CD4-positive, alpha-beta T cell treated with Interleukin-2 at 100 ng/mL for 4 hours (primary cell): ENCODE measurements at places on chromosomes 12 and 14.
A peak's percentile ranks its signal among the peaks of the same experiment; 100 is the strongest.

DNA sequence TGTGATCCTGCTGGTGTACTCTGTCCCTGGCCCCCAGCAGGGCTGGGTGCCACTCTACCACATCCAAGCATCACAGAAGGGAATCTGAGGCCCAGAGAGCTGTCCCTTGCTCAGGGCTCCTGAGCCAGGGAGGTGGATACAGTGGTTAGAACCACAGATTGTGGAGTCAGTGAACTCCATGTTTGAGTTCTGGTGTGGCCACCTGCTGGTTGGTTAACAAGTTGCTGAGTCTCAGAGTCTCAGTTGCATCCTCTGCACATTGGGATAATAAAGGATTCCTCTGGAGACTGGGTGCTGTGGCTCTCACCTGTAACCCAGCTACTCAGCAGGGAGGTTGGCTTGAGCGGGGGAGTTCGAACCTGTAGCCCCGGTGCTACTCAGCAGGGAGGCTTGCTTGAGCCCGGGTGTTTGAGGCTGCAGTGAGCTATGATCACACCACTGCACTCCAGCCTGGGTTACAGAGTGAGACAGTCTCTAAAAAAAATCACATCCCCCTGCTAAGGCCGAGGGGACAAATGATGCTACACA, 39.4 kb downstream of the MVK start:
- DNase-seq, result no peak

DNA sequence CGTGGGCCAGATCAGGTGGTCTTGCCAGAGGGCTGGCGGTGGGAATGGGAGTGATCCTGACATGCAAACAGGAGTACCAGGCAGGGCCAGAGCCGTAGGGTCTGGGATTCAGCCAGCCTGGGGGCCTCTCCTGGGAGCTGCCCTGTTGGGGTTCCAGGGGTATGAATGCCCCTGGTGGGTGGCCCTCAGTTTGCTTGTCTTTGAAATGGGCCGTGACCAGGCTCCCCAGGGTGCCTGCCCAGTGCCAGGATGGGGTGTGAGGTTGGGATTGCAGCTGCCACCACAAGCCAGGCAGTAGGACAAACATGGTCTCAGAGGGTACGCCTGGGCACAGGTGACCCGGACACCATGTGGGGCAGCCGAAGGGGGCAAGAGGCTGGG, 168.8 kb downstream of the KIF26A start:
- no peak for DNase-seq

DNA sequence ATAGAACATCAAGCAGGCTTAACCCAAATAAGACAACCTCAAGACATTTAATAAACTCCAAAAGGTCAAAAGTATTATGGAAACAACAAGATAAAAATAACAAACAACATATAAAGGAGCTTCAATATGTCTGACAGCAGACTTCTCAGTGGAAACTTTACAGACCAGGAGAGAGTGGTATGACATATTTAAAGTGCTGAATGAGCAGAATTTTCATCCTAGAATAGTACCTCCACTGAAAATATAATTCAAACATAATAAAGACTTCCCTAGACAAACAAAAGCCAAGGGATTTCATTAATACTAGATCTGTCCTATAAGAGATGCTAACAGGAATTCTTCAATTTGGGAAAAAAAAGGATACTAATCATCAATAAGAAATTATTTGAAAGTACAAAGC, 1005.0 kb downstream of the TMTC2 start:
- DNase-seq, result no peak

GRCh38 chr14:51581017-51581881, 70.5 kb upstream of the FRMD6 start:
- no peak for DNase-seq

DNA sequence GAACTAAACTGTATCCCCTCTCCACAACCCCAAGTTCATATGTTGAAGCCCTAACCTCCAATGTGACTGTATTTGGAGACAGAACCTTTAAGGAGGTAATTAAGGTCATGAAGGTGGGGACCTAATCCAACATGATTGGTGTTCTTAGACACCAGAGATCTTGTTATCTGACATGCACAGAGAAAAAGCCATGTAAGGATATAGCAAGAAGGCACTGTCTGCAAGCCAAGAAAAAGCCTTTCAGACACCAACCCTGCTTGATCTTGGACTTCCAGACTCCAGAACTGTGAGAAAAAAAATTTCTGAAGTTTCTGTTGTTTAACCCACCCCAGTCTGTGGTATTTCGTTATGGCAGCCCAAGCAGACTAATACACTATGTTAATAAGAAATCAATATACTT, 62.2 kb upstream of the CFL2 start:
- no peak for DNase-seq

GRCh38 chr14:24172261-24172860, 481 bp downstream of the REC8 start:
- no peak for DNase-seq

- no peak for DNase-seq
These were observed 169.1 kb upstream of the AVPR1A start for GRCh38 chr12:63319936-63320633.

GRCh38 chr12:43444940-43445564, 107.0 kb downstream of the ADAMTS20 start:
- peak; percentile 47 for DNase-seq

DNA sequence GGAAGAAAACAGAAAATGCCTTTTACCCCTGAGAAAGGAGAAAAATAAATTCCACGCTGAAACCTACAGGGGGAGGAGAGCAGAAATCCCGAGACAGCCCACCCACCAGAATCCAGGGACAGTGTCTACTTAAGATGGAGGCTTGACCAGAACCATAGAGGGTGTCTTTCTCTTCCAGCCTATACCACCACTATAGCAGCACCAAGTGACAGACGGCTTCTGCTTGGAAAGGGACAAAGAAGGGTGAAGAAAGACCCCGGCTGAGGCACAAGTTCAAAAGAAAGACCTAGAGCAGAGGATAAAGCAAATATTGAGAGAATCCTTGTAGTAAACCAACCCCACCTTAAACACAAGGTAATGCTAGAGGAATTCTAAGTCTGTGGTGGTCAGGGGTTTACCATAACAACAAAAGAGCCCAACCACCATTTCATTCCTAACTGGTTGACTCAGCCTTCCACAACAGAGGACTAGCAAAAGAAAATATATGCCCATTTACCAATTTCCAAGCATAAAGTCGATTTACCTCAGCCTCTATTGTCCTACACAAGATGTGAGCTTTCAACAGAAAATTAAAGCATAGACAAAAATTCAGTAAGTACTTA, 105.3 kb upstream of the FOXG1 start:
- DNase-seq, result no peak

DNA sequence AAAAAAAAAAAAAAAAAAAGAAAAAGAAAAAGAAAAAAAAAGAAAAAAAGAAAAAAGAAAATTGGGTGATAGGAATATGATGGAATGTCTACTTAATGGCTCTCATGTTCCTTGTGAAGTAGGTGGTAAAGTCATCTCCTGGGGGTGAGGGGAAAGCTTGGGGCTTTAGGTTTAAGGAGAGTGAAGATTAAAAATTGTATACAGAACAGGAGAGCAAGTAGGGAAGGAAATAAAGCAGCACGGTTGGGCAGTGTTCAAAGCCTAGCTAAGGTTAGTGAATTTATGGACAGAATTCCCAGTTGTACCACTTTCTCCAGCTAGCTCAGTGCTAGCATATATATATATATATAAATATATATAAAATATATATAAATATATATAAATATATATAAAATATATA, 40.0 kb upstream of the SLC2A13 start:
- DNase-seq, result no peak

DNA sequence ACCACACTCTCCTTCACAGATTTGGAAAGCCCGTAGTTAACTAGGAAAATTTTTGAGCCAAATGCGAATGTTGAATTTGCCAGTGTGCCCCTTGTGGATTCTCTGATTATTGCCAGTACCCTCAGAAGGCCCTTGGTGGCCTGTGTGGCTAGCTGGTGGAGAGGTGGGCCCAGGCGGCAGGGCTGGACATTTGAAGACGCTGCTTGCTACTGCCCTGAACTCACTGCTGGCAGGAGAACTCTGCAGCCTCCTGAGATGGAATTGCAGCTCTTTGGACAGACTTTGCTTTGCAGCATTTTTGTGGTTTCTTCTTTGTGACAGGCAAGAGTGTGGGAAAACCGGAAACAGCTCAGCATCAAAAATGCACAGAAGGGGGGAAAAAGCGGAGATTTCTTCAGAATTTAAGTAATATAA, 97.6 kb downstream of the TGFB3 start:
- no peak for DNase-seq

- DNase-seq, result no peak
These were observed 9.5 kb downstream of the CNTN1 start for GRCh38 chr12:40701756-40702155.

DNA sequence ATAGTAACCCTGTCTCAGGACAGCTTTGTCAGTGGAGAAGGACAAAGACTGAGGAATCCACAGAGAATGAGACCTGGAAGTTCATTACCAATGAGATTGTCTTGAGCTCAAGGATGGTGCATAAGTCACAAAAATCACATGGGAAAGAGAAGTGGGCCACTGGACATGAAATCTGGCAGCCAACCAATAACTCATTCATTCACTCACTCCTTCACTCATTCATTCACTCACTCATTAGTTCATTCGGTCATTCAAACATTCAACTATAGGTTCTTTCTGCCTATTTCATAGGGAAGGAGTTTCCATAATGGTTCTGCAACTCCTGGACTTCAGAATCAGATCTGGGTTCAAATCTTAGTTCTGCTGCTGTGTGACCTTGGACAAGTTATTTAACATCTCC, 18.2 kb upstream of the WSCD2 start:
- DNase-seq, result no peak

- no peak for DNase-seq
These were observed 102.8 kb downstream of the STXBP6 start for GRCh38 chr14:24947131-24947530.

DNA sequence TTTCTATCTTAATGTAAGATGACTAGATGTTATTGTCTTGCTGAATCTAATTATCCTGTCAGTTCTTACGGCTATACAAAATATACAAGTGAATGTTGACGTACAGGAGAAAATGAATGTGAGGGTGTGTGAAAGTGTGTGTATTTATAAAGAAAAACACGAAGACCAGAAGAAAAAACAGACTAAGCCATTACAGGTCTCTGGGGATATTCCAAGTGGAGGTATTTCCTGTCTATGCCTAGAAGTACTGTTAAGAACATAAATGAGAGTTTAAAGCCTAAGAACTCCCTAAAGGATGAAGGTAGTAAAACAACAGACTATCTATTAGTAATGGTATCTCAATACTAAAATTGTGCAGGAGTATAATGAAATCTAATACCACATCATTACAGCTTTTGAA, 7.6 kb downstream of the MDM1 start:
- DNase-seq, result no peak

GRCh38 chr14:36845356-36846012, 183.8 kb downstream of the PAX9 start:
- no peak for DNase-seq

- no peak for DNase-seq
These were observed 51.0 kb downstream of the PTGER2 start for GRCh38 chr14:52365071-52365470.

DNA sequence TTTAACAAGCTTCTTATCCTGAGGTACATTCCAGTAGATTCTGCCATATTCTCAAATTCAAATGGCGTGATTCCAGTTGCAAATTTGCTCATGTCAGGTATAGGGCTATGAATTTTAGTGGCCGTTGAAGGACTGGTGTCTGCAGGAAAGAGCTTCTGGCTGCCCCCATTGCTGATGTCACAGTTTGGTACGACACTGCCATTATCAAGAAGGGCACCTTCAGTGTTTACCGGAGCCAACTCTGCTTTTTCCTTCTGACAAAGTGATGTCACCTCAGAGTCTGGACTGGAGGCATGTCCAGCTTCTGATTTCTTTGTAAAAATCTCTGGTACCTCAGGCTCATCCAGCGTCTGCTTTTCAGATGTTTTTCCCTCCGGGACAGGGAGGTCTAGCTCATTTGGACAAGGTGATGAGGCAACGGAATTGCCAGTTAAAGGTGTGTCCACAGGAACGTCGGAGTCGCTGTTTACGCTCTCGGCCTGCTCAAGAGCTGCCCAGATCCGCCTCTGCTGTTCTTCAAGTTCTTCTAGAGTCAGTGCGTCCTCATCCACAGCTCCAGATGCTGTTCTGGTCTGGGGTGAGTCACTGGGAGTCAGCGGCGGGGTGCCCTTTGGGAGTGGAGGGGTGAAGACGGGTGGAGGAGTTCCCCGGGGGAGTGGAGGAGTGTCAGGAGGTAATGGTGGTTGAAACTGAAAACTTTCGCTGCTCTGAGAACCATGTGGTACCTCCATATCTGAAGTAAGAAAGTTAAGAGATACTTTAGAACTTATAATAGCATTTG, 27.0 kb downstream of the ZCCHC8 start:
- no peak for DNase-seq

DNA sequence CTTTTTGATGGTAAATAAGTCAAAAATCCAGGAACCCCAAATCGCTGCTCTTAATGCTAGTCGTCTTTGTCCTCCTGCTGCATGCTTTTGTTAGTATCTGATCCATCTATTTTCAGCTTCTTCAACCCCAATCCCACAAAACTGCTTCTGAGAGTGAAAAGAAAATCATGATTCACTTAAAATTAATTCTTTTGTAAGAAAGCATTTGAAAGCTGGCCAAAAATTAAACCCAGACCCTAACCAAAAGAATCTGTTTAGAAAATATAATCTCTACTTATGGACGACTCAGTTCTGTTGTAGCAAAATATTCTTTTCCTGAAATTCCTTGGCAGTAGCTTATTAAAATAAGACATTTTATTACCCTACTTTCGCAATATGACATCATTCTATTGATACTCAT, 443.6 kb upstream of the SYT1 start:
- DNase-seq, result no peak

DNA sequence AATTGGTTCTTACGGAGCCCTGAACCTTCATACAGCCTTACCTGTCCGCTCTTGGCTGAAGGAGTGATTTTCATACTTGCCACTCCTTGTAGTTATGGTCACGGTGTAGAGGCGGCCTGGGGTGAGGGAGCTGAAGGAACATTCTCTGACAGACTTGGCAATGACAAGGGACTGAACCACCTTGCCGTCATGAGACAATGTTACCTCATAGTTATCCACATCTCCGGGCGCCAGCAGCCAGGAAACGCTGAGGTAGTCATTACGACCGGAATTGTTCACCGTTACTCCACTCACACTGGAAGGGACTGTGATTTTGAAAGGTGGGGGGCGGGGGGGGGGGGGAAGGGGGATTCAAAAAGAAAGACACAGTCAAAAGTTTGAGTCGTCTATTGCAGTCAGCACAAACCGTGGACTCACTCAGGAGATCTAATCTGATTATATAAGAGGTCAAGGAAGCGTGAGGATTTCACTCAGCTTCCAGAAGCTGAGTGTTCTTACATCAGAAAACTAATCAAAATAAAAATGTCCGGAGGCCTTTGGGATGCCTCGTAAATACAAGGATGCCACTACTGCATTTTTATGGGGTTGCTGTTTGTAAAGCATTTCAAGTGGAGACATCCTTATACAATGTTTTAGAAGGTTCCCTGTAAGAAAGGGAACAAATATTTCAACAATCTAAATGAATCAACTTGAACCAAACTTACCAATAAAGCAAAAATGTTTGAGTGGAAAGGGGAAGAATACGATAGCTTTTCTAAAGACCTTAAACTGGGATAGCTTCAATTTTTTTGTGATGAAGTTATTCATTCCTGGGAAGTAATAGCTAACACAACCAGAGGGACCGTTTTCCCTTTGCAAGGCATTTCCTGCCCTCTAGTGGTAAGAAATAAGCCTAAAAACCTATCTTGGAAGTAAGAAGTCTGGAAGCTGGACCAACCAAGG, 60.6 kb downstream of the PTPRB start:
- peak; percentile 48 for DNase-seq

- no peak for DNase-seq
These were observed 87.5 kb downstream of the SPTB start for GRCh38 chr14:64792231-64792630.

GRCh38 chr14:34693228-34693939, 21.0 kb downstream of the CFL2 start:
- DNase-seq, result no peak

- DNase-seq, result no peak
These were observed 40.6 kb upstream of the EML1 start for GRCh38 chr14:99752486-99753121.
